Daoy (cell line): ENCODE measurements at places on chromosomes 5 and 9. TPM values are rescaled to one million over a fixed set of nuclear protein-coding genes. Genes with fewer than 3 reads are reported as not detected.

BNC2 gene
- 4.2 and 6.7 TPM in 2 replicates for total RNA-seq

AGXT2 gene
- total RNA-seq = not detected in 2 replicates

MARVELD2 gene
- 3.8 and 5.1 TPM in 2 replicates for total RNA-seq

IL3 gene
- not detected in 2 replicates for total RNA-seq

IFNK gene
- not detected in 2 replicates for total RNA-seq

TRIM7 gene
- 6.7 and 9.0 TPM in 2 replicates for total RNA-seq

RNF183 gene
- total RNA-seq = not detected in 2 replicates

USP20 gene
- total RNA-seq = 5.5 and 9.1 TPM in 2 replicates

PCDHGB7 gene
- total RNA-seq = 0.06 and 0.17 TPM in 2 replicates

PCDHGB4 gene
- total RNA-seq = 0.06 and 0.09 TPM in 2 replicates

AGTPBP1 gene
- 17.3 and 19.3 TPM in 2 replicates for total RNA-seq

NMUR2 gene
- 0.30 TPM in 1 of 2 replicates, not detected in the other for total RNA-seq

BSPRY gene
- not detected in 2 replicates for total RNA-seq

DNAH5 gene
- 6.1 and 12.3 TPM in 2 replicates for total RNA-seq

POLR1E gene
- 91.7 and 107 TPM in 2 replicates for total RNA-seq

OBP2B gene
- total RNA-seq = not detected in 2 replicates

RNF130 gene
- 37.4 and 42.2 TPM in 2 replicates for total RNA-seq

SPINK4 gene
- total RNA-seq = not detected in 2 replicates

NR5A1 gene
- total RNA-seq = not detected in 2 replicates

FIBCD1 gene
- total RNA-seq = 3.3 and 11.0 TPM in 2 replicates

IARS1 gene
- 275 and 302 TPM in 2 replicates for total RNA-seq

TLX3 gene
- 20.1 and 21.9 TPM in 2 replicates for total RNA-seq

NPR3 gene
- total RNA-seq = 0.71 and 0.86 TPM in 2 replicates
